CD8-positive, alpha-beta memory T cell (primary cell): ENCODE measurements at places on chromosomes 2 and 18. TPM values are rescaled to one million over a fixed set of nuclear protein-coding genes. Genes with fewer than 3 reads are reported as not detected.

DNA sequence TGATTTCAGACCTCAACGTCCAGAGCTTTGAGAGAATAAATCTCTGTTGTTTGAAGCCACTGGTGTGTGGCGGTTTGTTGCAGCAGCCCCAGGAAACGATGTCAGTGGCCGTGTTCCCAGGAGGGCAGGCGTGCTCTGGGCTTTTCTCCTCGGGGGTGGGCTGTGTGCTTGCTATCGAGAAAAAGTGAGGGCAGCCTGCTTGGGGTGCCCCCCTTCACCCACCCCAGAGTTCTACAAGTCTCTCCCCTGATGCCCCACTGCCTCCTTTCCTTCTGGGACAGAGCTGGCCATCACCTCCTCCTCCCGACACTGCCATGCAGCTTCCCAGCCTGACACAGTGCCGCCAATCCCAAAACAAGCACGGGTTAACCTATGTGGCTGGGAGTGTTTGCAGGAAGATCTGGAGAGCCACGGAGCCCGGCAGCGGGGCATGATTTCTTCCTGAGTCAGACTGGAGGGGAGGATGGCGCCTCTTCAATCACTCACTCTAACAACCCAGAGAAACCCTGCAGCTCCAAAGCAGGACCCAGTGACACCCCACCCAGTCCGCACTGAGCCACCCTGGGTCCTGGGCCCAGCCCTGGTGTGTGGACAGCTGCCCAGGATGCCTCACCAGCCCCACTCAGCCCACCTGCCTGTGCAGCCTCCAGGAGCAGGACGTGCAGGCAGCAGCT, 213.7 kb upstream of the RAB6C start:
- no peak overlapping the region for H3K4me3 ChIP-seq
- no peaks in the 10 kb centered on the region for H3K4me1 ChIP-seq
- no peak for DNase-seq
- H3K36me3 ChIP-seq = no peaks in the 10 kb centered on the region

The POTEJ gene
- not detected for total RNA-seq

DNA sequence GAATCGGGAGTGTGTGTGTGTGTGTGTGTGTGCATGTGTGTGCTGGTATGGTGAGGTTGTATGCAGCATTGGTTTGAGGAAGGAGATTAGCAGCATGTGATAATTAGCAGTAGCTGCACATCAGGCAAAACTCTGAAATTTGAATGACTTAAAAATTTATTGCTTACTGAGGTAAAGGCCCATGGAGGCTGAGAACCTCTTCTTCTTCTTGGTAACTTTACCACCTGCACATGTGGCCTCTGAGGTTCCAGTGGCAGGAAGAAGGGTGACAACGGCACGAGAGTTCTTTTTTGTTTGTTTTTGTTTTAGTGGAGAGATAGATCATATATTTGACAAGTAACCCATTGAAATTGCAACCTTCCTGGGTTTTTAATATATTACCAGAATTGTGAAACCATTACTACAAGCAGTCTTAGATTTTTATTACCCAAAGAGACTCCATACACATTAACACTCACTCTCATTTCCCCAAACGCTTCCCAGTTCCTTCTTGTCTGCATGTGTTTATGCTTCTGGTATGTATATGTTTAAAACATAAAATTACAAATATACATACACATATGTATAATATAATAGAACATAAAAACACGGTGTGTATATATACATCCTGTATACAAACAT, 292.1 kb downstream of the PTGR3 start:
- no peak overlapping the region for H3K4me3 ChIP-seq
- no peaks in the 10 kb centered on the region for H3K4me1 ChIP-seq
- no peak overlapping the region for H3K27ac ChIP-seq
- H3K27me3 ChIP-seq = no peaks in the 10 kb centered on the region
- no peaks in the 10 kb centered on the region for H3K36me3 ChIP-seq

GRCh38 chr2:219720956-219721355, 93.5 kb downstream of the SLC4A3 start:
- H3K27me3 ChIP-seq = no peaks in the 10 kb centered on the region
- no peak for DNase-seq
- no peak overlapping the region for H3K27ac ChIP-seq
- no peaks in the 10 kb centered on the region for H3K4me1 ChIP-seq

GRCh38 chr18:74994502-74995418, 214.2 kb downstream of the PTGR3 start:
- no peaks in the 10 kb centered on the region for H3K27me3 ChIP-seq
- H3K4me3 ChIP-seq = peak overlapping the region; percentile 33
- no peaks in the 10 kb centered on the region for H3K36me3 ChIP-seq
- peaks cover 38% of the 10 kb centered on the region for H3K4me1 ChIP-seq

GRCh38 chr18:3782901-3783300, 332.9 kb downstream of the TGIF1 start:
- H3K36me3 ChIP-seq = no peaks in the 10 kb centered on the region
- no peak for DNase-seq
- H3K27me3 ChIP-seq = no peaks in the 10 kb centered on the region
- H3K4me1 ChIP-seq = no peaks in the 10 kb centered on the region

The ZNF532 gene
- 6.3 TPM for total RNA-seq

DNA sequence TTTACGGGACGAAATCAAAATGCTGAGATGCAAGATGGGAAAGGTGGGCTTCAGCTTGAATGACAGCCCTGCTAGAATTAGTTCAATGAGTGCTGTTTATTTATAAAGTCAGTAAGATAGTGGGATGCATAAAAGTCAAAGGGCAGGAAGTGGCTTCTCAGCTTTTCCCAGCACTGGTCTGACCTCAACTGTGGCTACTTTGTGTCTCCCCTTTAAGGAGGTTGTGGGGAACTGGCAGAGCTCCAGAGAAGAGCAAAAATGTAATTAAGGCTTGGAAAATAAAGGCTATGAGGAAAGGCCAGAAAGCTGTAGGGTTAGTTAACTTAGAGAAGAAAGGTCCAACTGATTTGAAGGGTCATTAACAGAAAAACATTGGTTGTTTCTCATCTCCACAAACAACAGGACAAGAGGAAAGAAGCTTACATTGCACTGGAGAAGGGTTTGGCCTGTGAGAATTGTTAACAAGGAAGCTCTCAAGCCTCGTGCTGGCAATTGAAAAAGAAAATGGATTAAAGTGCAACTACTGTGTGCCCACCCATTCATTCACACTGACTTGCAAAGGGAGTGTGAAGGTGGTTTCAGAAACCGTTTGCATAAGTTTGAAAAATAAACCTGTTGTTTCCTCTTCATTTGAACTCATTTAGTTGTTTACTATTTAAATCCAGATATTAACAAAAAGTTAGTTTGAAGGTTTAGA, 68.8 kb upstream of the CD28 start:
- DNase-seq = no peak
- H3K4me3 ChIP-seq = no peak overlapping the region
- H3K36me3 ChIP-seq = no peaks in the 10 kb centered on the region

DNA sequence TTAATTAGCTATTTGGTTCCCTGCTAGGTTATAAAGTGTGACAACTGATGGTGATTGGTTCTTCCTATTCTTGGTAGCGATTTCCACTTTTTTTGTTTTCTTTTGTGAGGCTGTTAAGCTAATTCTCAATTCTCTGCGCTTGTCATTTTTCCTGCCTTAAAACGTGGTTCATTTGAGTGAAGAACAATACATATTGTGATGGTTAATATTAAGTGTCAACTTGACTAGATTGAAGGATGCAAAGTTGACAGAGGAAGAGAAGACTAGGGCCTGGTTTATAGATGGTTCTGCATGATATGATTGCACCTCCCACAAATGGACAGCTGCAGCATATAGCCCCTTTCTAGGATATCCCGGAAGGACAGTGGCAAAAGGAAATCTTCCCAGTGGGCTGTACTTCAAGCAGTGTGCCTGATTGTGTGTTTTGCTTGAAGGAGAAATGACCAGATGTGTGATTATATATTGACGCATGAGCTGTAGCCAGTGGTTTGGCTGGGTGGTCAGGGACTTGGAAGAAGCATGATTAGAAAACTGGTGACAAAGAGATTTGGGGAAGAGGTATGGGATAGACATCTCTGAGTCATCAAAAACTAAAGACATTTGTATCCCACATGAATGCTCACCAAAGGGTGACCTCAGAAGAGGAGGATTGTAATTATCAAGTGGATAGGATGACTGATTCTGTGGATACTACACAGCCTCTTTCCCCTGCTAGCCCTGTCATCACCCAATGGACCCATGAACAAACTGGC, 39.4 kb upstream of the ZNF804A start:
- no peaks in the 10 kb centered on the region for H3K4me1 ChIP-seq
- no peak overlapping the region for H3K27ac ChIP-seq
- H3K27me3 ChIP-seq = no peaks in the 10 kb centered on the region
- H3K4me3 ChIP-seq = no peak overlapping the region

DNA sequence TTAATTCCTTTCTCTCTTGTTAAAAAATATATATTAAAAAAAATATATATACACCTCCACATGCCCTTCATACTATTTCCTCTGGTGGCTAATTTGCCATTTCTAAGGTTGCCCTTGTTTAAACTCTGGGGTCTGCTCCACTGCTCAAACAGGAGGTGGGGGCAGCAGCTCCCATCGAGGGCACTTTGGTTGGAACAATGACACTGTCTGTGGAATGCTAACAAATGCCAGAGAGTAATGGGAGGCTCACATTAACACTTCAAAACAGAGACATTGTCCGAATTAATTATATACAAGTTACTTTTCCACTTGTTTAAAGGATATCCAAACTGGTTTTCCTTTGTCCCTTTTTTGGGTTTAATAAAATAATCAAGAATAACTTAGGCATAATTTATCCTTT, 58.8 kb upstream of the CD302 start:
- H3K27me3 ChIP-seq = no peaks in the 10 kb centered on the region
- H3K4me3 ChIP-seq = no peak overlapping the region
- no peak for DNase-seq
- no peaks in the 10 kb centered on the region for H3K4me1 ChIP-seq
- H3K27ac ChIP-seq = no peak overlapping the region

- H3K27me3 ChIP-seq = peaks cover 1% of the 10 kb centered on the region
- no peak overlapping the region for H3K27ac ChIP-seq
- no peak for DNase-seq
- no peak overlapping the region for H3K4me3 ChIP-seq
- H3K4me1 ChIP-seq = no peaks in the 10 kb centered on the region
Observed at GRCh38 chr2:173347305-173348168, 7.1 kb upstream of the CDCA7 start.

- peak; percentile 16 for DNase-seq
- H3K27me3 ChIP-seq = no peaks in the 10 kb centered on the region
- no peaks in the 10 kb centered on the region for H3K36me3 ChIP-seq
- H3K27ac ChIP-seq = no peak overlapping the region
Observed at GRCh38 chr2:217992061-217992460, 10.7 kb downstream of the TNS1 start.

DNA sequence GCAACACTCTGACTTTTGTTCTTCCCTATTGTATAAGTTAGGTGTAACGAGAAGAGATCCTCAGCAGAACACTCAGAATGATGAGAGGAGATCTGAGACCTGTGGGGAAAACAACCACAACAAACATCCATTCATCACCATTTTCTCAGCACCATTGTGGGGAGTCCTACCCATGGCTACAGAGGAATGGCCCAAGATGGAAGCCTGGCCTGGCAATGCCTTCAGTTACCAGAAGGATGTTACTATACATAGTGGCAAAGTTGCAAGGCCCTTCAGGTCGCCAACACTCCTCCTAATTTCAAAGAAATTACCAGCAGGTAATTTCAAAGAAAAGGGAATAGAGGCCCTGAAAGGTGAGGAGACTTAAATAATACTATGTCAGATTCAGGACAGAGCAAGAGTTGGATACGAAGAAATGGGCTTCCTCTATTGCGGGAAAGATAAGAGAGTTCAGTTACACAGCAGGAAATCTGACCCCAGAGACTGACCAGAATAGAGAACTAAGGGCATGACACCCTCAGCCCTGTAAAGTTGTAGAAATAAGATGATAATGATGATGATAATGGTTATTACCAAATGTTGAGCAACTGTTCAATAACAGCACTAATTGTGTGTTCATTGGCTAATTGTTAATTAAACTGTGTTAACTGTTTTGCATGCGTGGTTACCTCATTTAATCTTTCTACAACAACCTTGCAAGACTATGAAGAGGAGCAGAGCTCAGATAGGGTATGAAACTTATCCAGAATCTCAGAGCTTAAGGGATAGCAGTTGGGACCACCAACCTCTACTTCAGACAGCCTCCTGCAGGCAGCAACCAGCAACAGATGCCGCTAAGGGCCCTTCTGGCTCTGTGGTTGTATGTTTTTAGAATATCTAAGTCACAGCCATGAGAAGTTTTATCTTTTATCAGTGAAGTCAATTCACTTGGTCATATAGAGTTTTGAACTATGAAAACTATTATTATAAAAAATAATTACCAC, 37.5 kb downstream of the DHRS9 start:
- H3K27me3 ChIP-seq = no peaks in the 10 kb centered on the region
- peaks cover 55% of the 10 kb centered on the region for H3K4me1 ChIP-seq
- H3K4me3 ChIP-seq = no peak overlapping the region
- H3K27ac ChIP-seq = no peak overlapping the region
- DNase-seq = no peak

- H3K4me1 ChIP-seq = no peaks in the 10 kb centered on the region
- no peaks in the 10 kb centered on the region for H3K27me3 ChIP-seq
- H3K27ac ChIP-seq = peak overlapping the region; percentile 62
Observed at GRCh38 chr2:38515155-38516074, 87.3 kb downstream of the HNRNPLL start.

GRCh38 chr2:233422050-233422639, 67.9 kb downstream of the DGKD start:
- peaks cover 82% of the 10 kb centered on the region for H3K4me1 ChIP-seq
- H3K4me3 ChIP-seq = peak overlapping the region; percentile 26
- no peak overlapping the region for H3K27ac ChIP-seq
- DNase-seq = peak; percentile 48
- H3K27me3 ChIP-seq = no peaks in the 10 kb centered on the region

- H3K27me3 ChIP-seq = no peaks in the 10 kb centered on the region
- no peak for DNase-seq
- no peak overlapping the region for H3K4me3 ChIP-seq
- H3K36me3 ChIP-seq = no peaks in the 10 kb centered on the region
Observed at GRCh38 chr18:61198486-61198885, 134.7 kb upstream of the CDH20 start.

GRCh38 chr18:36993068-36993467, 164.1 kb downstream of the KIAA1328 start:
- no peaks in the 10 kb centered on the region for H3K27me3 ChIP-seq
- no peak for DNase-seq
- no peak overlapping the region for H3K4me3 ChIP-seq
- no peak overlapping the region for H3K27ac ChIP-seq

DNA sequence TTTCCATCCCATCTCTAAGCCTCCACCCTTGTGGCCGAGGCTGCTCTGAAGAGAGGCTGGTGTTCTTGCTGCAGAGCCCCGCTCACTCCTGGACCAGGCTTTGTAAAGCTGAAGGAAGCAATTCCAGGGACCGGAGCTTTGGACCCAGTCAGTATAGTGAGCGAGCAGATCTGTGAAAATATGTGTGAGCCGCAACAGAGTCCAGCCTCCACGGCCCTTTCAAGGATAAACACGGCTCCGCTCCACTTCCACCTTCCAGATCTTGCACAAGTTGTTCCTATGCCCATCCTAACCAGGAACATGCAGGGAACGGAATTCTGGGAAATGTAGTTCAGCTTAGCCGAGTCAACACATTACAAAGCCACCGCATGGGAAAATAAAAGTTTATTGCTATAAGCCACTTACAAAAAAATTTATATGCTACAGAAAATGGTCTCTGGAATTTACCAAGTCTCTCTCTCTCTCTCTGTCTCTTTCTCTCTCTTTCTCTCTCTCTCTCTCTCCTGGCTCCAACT, 151.7 kb upstream of the ZNF521 start:
- no peaks in the 10 kb centered on the region for H3K4me1 ChIP-seq
- no peaks in the 10 kb centered on the region for H3K27me3 ChIP-seq
- no peaks in the 10 kb centered on the region for H3K36me3 ChIP-seq
- no peak overlapping the region for H3K27ac ChIP-seq
- no peak for DNase-seq
- H3K4me3 ChIP-seq = no peak overlapping the region

GRCh38 chr2:229235131-229235914, 35.8 kb downstream of the PID1 start:
- no peak overlapping the region for H3K4me3 ChIP-seq
- no peaks in the 10 kb centered on the region for H3K36me3 ChIP-seq
- H3K4me1 ChIP-seq = no peaks in the 10 kb centered on the region
- no peaks in the 10 kb centered on the region for H3K27me3 ChIP-seq
- no peak for DNase-seq
- no peak overlapping the region for H3K27ac ChIP-seq
